ENCODE measurements at places on chromosomes 7 and 10.
A peak's percentile ranks its signal among the peaks of the same experiment; 100 is the strongest.

- DNase-seq, result peak; percentile 61
These were observed 1.1 kb upstream of the GPER1 start for GRCh38 chr7:1086588-1087464.

- no peak for DNase-seq
These were observed 72.8 kb upstream of the MPP7 start for GRCh38 chr10:28375399-28376354.

- no peak for DNase-seq
These were observed 252.9 kb downstream of the RNLS start for GRCh38 chr10:88330174-88330573.

- no peak for DNase-seq
These were observed 35.4 kb upstream of the PPP2R2D start for GRCh38 chr10:131865223-131865917.

DNA sequence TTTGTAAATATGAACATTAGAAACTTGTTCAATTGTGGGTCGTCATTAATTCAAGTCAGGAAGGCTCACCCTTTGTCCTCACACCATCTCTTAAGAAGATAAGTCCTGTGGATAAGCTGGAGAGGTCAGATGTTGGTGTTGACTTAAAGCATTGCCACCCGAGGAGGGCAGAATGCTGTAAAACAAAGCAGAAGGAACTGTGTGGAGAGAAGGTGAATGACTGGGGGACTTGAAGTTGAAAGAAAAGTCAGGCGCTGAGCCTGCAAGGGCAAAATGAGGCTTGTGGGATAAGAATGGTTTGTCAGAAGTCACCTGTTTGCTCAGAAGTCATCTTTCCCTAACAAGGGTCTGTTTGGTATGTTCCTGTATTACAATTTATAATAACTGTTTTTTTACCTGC, 9.1 kb downstream of the RPA3 start:
- DNase-seq, result no peak

GRCh38 chr7:29071203-29071874, 75.0 kb downstream of the CPVL start:
- no peak for DNase-seq

DNA sequence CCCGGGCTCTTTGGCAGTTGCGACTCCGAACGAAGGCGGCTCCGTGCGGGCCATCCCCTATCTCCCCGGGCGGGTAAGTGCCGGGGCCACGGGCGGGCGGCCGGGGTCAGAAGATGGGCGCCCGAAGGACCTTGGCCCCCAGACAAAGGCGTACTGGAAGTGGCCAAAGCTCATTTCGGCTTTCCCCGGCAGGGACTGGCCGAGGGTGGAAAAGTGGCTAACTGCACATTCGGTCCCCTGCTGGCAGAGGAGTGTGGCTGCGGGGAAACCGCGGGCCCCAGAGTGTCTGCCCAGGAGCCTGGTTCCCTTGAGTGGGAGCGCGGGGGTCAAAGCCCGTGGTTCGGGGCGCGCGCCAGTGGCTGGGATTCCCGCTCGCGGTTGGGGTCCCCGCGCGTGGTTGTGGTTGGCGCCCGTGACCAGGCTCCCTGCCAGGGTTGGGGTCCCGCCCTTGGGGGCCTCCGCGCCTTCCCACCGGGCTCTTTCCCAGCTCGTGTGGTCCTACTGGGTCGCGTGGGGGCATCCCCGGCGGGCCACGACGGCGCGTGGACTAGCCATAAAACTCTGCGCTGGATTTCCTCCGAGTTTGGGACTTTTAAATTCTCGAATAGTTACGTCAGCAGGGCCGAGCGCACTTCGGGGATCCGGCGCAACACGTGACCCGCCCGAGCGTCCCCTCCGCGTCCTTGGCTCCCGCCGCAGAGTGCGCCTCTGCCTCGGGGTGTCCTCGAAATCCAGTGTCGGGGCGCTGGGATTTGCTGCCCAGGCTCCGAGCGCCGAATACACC, 124.4 kb downstream of the TACC2 start:
- DNase-seq, result no peak

GRCh38 chr7:120337308-120337907, 64.4 kb downstream of the KCND2 start:
- DNase-seq, result no peak

DNA sequence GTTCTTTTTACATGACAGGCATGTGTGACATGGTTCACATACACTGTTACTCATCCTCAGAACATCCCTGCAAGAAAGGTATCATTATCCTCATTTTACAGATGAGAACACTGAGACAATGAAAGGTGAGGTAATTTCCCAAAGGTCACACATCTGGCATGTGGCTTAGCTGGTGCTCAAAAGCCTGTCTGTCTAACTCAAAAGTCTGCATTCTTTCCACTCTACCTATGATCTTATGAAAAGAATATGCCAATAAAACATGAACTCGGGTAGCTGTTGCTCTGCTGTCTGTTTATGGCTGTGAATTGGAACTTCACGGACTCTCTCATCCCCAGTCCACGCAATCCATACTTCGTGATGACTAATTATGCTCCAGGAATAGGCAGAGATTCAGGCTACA, 79.0 kb upstream of the ODAD2 start:
- DNase-seq, result no peak

- DNase-seq, result no peak
These were observed 235.9 kb downstream of the KCNMA1 start for GRCh38 chr10:77401683-77402082.

- DNase-seq, result no peak
These were observed 1.3 kb downstream of the MOSPD3 start for GRCh38 chr7:100613412-100614175.

GRCh38 chr10:101095550-101096213, 33.9 kb downstream of the KAZALD1 start:
- DNase-seq, result peak; percentile 48

DNA sequence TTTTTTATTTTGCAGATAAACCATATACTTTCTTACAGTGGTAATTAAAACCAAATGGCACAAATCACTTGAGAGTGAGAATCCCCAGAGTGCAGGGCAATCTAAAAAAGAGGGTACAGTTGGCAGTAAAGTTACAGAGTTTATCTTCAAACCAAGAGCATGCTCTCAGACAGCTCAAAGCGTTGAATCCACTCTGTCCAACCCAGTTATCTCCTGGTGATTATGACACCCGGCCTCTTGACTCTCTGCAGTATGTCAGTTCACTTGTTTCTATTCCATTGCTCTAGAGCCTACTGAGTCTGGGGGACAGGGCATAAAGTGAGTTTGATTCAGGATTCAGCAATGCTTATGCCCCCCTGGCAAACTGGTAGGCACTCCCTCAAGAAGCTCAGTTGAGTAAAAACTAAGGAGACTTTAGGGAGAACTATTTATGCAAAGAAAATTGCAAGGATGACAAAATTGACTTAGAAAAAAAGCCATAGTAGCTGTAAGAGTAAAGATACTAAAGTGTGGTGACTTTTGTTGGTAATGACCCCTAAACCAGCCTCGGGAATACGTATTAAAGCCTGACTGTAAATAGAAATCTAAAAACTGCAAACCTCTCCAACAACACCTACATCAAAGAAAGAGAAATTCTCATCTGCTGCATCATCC, 55.5 kb downstream of the COL1A2 start:
- no peak for DNase-seq

- no peak for DNase-seq
These were observed 1040.2 kb upstream of the SORCS1 start for GRCh38 chr10:108204528-108205305.

DNA sequence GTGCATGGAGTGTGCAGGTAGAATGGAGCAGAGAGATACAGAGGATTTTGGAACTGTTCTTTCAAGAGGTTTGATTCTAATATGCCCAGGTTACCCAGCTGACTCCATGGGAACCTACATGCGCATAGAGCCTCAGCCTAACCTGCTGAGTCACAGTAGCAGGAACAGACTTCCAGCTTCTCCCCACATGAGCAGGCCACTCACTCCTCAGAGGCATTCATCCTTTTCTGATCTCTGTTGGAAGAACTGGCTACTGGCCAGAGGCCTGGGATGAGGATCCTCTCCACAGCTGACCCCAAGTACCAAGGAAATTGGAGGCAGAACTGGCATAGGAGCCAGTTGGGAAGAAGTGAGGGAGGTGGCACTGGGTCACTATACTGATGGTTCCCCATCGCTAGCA, 17.9 kb upstream of the CCSER2 start:
- DNase-seq, result no peak

- DNase-seq, result no peak
These were observed 7.4 kb upstream of the NRCAM start for GRCh38 chr7:108463613-108464012.

GRCh38 chr7:12249706-12250105, 38.6 kb downstream of the TMEM106B start:
- DNase-seq, result no peak

- DNase-seq, result no peak
These were observed 285.2 kb downstream of the CAMK1D start for GRCh38 chr10:12634621-12634931.

- no peak for DNase-seq
These were observed 212.8 kb downstream of the MAD1L1 start for GRCh38 chr7:2019711-2020511.

GRCh38 chr10:11429439-11430052, 181.9 kb downstream of the USP6NL start:
- no peak for DNase-seq

DNA sequence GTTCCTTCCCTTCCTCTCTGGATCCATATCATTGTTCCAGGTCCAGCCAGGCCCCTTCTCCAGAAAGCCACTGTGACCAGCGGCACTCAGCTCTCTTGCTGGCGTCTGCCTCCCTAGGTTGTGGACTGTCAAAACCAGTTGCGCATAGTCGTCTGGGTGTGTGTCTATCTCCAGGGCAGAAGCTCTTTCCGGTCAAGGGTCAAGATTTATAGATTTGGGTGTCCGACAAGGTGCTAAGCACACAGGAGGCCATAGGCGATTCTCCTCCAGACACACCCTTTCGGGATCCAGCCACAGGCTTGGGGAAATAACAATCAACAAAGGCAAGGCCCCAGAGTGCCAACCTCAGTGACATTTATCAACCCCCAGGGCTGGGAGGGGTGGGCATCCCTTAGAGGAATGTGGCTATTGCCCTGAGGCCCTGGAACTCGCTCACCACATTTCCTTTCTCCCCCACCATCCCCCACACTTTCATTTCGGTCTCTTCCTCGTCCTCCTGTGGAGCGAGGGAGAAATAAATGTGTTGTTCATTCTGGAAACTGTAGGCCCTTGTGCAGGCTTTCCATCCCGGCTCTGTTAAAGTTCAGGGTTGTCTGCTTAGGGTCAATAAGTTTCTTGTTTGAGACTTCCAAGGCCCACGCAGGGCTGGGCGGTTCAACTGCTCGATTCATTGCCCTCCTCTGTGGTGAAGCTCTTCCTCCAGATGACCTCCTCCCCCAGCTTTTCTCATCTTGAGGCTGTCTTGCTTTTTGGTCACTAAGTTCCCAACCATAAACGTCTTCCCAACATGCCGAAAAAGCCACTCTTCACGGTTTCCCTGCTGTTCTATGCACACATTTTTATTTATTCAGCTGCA, 57.9 kb downstream of the AFAP1L2 start:
- no peak for DNase-seq

DNA sequence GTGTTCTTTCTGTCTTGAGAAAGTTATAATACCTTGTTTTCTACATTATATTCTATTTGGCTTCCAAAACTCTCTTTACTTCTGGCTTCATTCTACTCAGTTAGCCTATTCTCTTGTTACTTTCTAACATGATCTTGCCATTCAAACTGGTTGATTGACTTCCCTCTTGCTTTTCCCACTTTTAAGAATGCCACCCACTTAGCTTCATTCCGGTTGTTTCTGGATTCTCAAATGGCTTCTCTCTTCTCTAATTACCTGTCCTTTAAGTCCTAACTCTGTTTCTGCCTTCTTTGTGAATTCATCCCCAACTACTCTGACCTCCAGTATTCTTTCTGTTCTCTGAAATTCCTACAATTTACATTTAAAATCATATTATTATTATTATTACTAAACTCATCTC, 52.0 kb downstream of the ANKIB1 start:
- DNase-seq, result no peak
